ENCODE measurements at places on chromosomes 6 and 20. TPM values are rescaled to one million over a fixed set of nuclear protein-coding genes. Genes with fewer than 3 reads are reported as not detected.

DNA sequence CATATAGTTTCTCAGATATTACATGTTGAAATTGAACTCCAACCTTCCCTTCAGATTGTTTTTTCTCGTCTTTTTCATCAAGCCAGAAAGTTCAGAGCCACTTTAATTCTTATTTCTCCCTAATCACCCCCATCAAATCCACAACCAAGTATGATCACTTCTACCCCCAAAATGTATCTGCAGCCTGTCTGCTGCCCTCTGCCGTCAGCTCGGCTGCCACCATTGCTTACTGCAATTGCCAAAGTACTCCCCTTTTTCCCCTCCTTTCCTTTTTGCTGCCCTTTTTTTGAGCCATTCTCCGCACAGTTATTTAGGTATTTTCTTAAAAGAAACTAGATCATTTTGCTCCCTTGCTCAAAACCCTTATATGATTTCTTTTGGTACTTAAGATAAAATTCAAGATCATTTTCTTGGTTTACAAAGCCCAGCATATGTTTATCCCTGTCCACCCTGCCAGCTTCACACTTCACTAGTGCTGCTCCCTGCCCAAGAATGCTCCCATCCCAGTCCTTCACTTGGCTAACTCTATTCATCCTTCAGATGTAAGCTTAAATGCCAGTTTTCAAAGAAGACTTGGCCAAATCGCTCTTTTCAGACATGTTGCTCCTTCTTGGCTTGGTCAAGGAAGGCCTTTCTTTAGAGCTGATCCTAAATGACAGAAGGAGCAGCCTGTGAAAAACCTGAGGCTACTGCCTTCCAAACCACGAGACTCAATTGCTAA, 63.7 kb downstream of the SH3BGRL2 start:
- no peak for DNase-seq

GRCh38 chr20:18567739-18568091, 483 bp downstream of the SMIM26 start:
- DNase-seq = no peak

GRCh38 chr6:111601886-111602285, 3.8 kb downstream of the TRAF3IP2 start:
- peak; percentile 50 for DNase-seq

The C6orf15 gene
- total RNA-seq = not detected

DNA sequence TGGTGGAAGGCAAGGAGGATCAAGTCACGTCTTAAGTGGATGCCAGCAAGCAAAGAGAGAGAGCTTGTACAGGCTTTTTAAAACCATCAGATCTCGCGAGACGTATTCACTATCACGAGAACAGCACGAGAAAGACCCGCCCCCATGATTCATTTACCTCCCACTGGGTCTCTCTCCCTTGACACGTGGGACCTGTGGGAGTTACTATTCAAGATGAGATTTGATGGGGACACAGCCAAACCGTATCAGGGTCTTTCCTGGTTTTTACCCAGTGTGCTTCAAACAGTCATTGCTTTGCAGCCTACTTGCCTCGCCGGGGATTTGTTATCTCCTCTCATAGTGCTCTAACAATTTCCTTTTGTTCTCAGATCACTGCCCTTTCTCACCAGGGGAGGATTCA, 108.2 kb downstream of the UST start:
- DNase-seq = no peak

The OTOR gene
- not detected for total RNA-seq
